ENCODE measurements at places on chromosomes 2 and 18.
A peak's percentile ranks its signal among the peaks of the same experiment; 100 is the strongest.

- DNase-seq = peak; percentile 52
Measured at GRCh38 chr2:17912266-17912691, 33.8 kb downstream of the KCNS3 start.

DNA sequence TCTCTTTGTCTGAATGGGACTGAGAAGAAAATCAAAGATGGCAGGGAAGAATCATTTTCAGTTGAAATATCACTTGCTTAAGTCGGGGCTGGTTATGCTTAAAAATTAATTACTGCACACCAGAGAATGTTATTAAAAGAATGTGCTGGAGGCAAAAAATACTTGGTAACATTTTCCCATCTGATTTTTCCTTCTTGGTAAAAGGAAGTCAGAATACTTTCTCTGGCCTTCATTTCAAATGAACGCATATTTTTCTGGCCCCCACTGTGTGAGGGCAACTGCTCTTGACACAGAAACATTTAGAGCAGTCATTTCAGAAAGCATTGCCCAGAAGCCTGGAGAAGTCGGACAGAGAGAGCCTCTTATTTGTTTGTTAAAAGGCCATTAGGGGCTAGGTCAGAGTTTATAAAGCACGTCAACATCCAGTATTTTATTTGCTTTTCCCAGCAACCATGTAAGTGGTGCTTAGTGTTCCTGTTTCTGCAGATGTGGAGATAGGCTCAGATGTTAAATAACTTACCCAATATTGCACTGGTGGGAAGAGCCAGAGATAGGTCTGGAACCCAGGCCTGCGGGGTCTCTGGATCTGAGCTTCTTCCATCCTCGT lies 32.9 kb upstream of the LYPD6B start:
- DNase-seq = no peak

GRCh38 chr18:12928206-12928605 lies 19.6 kb upstream of the SEH1L start:
- no peak for DNase-seq

- DNase-seq = peak; percentile 34
Measured at GRCh38 chr2:118089139-118089800, 999 bp downstream of the INSIG2 start.

All from muscle of back (tissue), 13 donors.